T47D (cell line): ENCODE measurements at places on chromosomes 7 and 10.

- no peak for DNase-seq
These were observed 123.4 kb downstream of the ATE1 start for GRCh38 chr10:121804460-121804859.

- no peak for DNase-seq
These were observed 73.4 kb downstream of the ALOX5 start for GRCh38 chr10:45447416-45447815.

- no peak for DNase-seq
These were observed 5.6 kb downstream of the PRSS2 start for GRCh38 chr7:142776206-142776844.

DNA sequence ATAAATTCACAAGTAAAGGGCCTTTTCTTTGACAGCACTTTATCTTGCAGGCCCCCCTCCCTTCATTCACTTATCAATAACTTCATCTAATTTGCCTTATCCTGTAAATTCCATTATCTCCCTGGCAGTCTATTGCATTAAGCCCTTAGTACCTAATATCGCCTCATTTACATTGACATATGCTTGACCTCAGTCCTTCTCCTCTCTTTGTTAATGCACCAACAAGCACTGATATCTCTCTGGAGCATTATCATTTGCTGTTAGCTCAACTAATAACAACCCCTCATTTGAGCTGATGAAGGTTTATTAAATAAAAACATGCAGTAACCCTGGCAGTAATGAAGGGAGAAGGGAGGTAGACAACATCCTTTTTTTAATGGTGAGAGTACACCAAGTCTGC lies 46.8 kb downstream of the EXOC4 start:
- no peak for DNase-seq

DNA sequence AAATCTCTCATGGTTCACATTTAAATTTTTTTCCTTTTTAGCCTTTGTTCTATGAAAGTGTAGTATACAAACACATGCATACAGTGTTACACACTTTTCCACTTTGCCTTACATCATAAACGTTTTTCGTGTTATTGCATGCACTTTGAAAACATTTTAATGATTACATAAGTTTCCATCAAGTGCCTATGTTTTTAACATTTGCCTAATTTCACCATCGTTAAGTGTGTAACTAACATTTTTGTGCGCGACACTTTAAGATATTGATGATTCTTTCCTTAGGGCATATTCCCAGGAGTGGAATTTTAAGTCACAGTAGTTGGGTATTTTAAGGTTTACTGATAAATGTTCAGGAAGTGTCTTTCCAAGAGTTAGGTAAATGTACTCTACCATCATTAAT lies 1.5 kb upstream of the FRAT2 start:
- no peak for DNase-seq

DNA sequence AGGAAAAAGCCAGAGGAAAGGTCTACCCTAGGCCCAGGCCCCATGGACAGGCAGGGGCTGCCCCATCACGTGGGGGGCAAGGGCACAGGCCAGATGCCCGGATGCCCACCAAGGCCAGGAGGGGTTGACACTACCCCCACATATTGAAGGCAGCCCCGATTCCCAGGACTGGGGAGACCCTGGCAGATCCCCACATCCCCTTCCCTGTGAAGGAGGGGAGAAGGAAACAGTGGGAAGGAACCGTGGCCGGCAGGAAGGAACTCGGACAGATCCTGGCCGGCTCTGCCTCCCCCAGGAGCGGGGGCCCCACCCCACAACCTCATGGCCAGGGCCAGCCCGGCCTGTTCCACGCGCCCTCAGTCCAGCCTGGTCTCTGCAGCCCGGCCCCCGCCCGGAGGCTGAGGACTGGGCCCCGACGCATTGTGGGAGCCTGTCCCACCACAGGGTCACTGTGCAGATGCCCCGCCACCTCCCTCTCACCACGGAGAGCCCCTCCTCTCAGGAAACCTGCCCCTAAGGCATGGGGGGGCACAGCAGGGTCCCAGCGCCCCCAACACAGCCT lies 41.3 kb downstream of the PAPOLB start:
- DNase-seq, result no peak

- DNase-seq, result no peak
These were observed 38.1 kb upstream of the GPR141 start for GRCh38 chr7:37645282-37646050.

DNA sequence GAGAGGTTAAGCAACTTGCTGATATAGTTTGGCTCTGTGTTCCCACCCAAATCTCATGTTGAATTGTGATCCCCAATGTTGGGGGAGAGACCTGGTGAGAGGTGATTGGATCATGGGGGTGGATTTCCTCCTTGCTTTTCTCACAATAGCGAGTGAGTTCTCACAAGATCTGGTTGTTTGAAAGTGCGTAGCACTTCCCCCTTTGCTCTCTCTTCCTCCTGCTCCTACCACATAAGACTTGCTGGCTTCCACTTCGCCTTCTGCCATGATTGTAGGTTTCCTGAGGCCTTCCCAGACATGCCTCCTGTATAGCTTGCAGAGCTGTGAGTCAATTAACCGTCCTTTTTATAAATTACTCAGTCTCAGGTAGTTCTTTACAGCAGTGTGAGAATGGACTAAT lies 13.5 kb upstream of the ZNRF2 start:
- DNase-seq, result no peak

DNA sequence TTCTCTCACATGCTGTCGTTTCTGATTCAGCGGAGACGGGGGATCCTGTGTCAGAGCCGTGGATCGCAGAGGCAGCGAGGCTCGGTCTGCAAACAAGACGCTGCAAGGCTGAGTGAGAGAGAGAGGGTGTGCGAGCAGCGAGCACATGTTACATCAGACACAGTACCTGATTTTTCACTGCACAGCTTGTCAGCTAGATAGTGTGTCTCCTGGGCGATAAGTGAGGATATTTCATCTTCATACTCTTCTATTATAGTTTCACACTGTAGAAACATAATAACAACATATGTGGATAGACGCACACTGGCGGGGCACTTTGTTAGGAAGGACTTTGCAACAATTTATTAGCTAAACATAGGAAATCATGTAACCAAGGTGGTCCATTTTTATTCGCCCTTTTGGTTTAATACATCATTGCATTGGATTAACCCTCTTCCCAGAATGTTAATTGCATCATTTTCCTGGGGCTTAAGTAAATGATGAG lies 39.5 kb downstream of the CNPY1 start:
- peak; percentile 37 for DNase-seq

DNA sequence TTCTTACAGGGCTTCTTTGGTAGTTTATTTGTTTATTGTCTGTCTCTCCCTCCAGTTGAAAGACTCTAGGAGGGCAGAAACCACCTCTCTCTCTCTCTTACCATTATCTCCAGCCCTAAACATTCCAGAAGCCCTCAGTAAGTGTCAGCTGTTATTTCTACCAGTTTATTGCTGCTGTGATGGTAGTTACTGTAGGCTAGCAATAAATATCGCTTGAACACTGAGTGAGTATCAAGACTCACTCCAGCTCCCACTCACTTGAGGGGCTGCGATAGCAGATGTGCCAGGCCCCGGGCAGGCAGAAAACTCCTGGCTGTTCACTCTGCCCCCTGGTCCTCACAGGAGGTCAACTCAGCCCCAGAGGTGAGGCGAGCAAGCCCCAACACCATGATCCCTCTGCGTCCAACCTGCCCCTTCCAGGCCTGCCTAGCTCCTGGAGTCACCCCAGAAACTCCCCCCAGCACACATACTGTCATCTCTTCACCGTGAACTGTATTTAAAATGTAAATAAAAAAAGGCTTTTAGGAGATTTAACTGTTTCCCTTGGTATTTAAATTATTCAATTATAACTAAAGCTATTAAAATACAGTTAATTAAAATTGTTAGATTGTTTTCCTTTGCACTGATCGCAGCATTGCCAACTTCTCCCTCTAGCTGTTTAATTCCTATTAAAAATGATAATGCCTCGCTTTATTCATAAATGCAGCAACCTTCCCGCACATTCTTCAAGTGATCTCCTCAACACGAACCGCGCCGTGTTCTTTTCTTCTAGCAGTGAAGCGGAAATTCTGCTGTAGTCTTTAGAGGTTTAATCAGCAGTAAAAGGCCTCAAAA lies 321.1 kb upstream of the ZMIZ1 start:
- DNase-seq, result no peak

- no peak for DNase-seq
These were observed 11.6 kb upstream of the ABLIM1 start for GRCh38 chr10:114669648-114670047.

DNA sequence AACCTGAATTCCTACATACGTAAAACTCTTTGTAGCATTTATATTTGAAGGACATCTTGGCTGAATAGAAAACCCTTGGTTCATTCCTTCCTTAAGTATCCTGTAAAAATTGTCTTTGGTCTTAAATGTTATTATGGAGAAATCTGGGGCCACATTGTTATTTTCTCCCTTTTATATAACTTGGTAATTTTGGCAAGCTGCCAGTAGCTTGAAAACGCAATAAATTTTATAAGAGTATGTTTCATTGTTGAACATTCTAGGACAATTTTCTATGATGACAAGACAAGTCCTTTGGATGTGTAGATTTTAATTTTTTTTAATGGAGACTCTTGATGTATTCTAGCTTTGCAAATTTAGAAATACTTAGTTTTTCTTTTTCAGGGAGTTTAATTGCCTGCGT lies 191.9 kb downstream of the ABCA13 start:
- no peak for DNase-seq

DNA sequence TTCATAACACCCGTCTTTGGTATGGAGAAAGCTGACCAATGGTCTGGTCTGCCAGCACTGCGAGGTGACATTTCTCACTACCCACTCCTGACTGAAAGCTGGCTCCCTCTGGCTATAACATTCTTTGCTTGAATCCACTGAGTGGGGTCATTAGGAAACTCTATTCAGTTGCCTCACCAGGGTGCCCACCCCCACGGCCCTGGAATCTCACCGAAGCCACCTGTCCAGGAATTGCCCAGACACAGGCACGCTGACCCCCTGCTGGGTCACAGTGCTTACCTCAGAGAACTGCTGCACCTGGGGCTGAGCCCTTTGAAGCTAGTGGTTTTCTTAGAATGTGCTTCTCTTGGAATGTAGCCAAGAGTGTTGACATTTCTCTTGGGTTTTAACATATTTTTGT lies 28.6 kb downstream of the HECW1 start:
- no peak for DNase-seq

DNA sequence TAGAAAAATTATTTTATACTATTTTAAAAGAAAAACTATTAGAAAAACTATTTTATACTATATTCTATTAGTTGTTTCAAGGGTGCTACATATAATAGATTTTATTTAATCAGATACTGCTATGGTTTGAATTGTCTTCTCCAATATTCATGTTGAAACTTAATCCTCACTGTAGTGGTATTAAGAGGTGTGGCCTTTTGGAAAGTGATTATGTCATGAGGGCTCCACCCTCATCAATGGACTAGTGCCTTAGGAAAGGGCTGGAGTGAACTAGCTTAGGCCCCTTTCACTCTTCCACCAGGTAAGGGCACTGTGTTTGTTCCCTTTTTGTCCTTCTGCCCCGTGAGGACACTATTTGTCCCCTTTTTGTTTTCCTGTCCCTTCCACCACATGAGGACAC lies 111.6 kb downstream of the ATE1 start:
- DNase-seq, result no peak

- peak; percentile 96 for DNase-seq
These were observed 19.7 kb downstream of the GOLGA7B start for GRCh38 chr10:97869091-97870042.

GRCh38 chr7:50818324-50818723 lies 35.6 kb upstream of the GRB10 start:
- DNase-seq, result no peak

DNA sequence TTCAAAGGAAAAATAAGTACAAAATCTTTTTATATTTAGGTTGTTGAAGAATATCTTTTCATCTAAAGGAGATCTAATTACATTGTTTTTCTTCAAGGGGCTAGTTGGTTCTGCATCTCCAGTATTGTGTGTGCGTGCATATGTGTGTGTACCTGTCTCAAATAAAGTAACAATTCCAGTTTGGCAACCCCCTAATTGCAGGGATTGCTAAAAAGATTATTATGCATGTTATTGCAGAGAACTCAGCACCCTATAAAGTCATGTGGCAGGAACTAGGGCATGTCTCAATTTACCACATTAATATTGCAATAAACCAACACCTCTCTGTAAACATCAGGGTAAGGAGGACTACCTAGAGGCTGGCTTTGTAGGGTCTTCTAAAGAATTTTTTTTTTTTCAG lies 37.0 kb downstream of the MRPS33 start:
- no peak for DNase-seq

- DNase-seq, result no peak
These were observed 4.5 kb downstream of the STMP1 start for GRCh38 chr7:135666846-135667245.

- DNase-seq, result no peak
These were observed 74.8 kb upstream of the FOXK1 start for GRCh38 chr7:4607311-4607729.

DNA sequence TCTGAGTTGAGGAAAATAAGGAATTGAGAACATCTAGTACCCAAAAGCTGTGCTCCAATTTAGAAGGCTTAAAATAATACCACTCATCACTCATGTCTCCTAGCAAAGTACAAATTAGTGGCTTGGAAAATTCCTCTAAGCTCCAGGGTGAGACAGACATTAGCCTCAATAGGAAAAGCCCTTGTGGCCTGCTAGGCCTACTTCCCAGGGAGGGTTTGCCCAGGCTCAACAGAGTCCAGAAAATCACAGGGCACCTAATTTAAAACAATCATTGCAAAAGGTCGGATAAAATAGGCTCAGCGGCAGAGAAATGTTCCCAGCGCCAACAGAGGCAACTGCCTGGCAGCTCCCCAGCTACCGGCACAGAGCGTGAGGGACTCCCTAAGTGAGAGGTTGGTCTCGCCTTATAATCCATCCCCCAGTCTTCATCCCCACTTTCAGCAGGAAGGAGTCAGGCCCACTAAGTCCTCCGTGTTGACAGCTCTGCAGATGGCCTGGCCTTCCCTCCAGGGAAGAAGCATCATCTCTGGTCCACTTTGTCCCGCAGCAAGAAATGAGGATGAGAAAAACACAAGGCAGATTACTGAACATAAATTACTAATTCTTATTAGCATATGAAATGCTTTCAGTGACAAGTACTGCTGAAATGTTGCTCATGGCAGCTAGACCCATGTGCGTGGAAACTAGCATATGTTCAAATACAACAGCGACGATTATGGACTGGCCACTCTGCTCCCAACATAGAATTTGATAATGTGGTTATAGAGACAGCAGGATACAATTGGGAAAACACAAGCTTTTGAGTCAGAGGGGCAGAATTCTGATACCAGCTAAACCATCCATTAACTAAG lies 1177.7 kb upstream of the AUTS2 start:
- DNase-seq, result no peak

- DNase-seq, result peak; percentile 17
These were observed 93.8 kb downstream of the CALD1 start for GRCh38 chr7:134873253-134873652.
